Bronchial epithelial cell (primary cell): ENCODE measurements at places on chromosomes 5 and 9. TPM values are rescaled to one million over a fixed set of nuclear protein-coding genes. Genes with fewer than 3 reads are reported as not detected.

DNA sequence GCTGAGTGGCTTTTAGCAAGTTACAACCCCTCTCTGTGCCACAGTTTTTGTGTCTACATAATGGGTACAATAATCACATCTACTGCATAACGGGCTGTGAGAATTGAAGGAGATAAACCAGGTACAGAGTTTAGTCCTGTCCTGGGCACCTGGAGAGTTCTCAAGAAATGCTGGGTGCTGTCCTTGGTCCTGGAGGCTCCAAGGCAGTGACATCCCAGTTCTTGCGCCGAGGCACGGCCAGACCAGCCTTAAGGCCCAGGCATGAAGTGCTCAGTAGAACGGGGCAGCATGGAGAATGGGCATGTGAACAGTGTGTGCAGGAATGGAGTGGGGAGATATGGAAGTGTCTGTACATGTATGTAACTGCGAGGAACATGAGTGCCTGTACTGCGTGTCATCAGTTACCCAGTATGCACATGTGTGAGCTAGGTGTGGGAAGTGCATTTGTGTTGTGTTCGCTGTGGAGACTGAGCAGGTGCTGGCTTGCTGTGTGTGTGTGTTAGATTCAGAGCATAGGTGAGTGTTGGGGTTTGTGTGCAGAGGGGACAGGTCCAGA, 6.3 kb upstream of the UNC5A start:
- peak; percentile 35 for DNase-seq

DNA sequence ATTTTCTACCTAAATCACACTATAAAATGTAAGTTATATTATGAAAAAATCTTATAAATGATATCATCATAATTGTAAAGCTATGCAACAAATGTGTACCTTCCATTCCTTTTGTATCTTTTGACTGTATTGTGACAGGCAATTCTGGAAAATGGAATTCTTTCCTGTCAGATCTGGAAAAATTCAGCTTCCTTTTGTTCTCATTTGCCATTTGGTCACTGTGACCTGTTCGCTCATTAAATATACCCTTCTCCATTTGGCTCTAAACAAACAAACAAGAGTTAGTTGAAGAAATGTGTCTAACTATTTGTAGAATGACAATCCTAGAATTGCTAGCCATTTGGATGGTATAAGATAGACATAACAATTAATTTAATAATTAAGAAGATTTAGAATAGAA, 62.7 kb downstream of the CDKL3 start:
- DNase-seq, result no peak

DNA sequence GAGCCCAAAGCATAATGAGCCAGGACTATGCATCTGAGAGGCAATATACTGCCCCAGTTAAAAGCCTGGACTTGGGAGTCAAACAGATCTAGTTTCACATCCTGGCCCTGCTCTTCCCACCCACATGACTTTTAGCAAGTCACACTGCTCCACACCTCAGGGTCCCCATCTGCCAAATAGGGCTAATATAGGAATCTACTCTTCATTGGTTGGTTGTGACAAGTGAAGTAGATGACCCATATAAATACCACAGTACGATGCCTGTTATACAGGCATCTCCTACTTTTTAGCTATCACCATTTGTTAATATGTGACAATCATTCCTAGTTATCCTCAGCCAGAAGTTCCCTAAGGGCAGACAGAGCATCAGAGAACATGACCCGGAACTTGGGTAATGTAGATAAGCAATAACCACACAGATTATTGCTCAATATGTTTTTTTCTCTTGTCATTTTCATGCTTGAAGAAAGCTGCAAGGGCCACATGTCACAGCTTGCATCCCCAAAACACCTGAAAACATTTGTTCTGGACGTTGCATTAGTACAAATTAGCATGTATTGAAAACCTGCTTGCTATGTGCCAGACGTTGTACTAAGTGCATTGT, 20.4 kb downstream of the ADAM19 start:
- DNase-seq, result peak; percentile 30

- DNase-seq, result no peak
Observed at GRCh38 chr5:15707631-15708030, 207.7 kb downstream of the FBXL7 start.

DNA sequence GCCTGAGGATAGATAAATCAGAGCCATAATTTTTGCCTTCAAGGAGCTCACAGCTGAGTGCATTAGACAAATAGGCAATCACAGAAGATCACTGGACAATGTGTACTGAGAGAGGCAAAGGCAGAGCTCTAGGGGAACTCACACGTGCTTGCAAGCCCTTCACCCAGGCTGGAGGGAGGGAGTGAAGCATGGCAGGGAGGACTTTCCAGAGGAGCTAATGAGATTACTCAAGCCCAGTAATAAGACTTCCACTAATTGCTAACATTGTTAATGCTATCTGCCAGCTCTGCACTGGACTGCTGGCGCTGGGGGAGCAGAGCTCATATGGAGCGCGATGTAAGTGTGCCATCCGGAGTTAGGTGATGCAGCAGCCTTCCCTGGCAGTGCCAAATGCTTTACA, 408.4 kb downstream of the NTRK2 start:
- no peak for DNase-seq

DNA sequence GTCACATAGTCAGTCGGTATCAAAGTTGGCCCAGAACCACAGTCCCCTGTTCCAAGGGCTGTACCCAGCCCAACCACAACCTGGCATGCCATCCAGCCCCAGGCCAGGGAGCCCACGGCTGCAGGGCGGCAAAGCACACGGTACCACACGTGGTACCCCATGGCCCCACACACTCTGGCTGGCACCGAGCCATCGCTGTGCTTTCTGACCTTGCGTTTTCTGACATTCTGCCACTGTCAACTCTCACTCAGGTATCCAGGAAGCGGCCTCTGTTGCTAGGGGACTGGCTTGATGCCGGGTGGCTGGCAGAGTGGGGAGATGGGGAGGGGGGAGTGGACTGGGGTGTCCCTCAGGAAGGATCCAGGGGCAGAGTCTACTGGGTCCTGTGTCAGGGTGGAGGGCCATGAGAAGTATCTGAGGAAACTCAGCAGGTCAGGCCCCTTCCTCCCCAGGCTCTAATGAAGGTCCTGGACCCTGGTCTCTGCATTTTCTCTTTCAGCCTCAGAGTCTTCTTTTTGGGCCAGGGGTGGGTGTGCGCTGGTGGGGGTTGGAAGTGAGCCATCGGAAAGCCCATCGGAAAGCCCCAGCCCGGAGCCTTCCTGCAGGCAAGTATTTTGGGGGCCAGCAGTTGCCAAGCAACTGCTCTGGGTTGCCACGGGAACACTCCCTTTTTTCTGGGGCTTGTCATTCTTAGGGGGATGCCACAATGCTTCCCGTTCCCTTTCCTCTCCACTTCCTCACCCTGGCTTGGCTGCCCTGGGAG, 21.0 kb upstream of the RALGDS start:
- no peak for DNase-seq

DNA sequence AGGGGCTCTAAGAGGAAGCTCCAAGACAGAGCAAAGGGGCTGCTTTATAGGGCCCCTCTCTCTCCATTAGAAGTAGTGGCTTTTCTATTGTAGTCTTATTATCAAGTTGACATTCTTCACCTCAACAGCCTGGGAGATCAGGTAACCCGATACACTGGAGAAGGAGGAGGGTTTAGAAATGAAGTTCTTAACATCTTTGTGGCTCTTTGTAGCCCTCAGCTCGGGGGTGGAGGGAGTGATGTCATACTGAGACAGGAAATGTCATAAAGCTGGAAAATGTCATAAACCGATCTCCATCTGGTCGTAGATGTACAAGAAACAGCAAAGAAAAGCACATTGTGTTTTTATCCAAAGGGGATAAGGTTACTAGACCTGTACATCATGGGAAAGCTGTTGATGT, 17.9 kb downstream of the PDZD2 start:
- DNase-seq, result no peak

- DNase-seq, result no peak
Observed at GRCh38 chr5:45521067-45521466, 175.1 kb downstream of the HCN1 start.

The CDK5RAP2 gene
- total RNA-seq, result 16.8 and 30.2 TPM in 2 replicates

GRCh38 chr5:172616730-172617129, 24.3 kb upstream of the NEURL1B start:
- DNase-seq, result no peak

The PFN3 gene
- not detected in 2 replicates for total RNA-seq

The REEP2 gene
- total RNA-seq, result 2.4 and 4.5 TPM in 2 replicates

DNA sequence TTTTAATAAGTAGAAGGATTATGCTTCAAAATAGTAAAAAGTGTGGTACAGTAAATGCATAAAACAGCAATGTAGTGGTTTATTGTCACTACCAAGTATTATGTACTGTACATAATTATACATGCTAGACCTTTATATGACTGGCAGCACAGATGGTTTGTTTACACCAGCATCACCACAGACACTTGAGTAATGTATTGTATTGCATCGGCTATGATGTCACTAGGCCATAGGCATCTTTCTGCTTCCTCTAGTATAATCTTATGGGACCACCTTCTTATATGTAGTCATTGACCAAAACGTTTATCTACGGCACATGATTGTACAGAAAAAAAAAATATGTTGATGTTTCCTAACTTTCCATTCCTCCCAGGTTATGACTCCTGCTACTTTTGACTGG, 31.9 kb upstream of the SSBP2 start:
- peak; percentile 15 for DNase-seq

- DNase-seq, result peak; percentile 40
Observed at GRCh38 chr5:76305269-76305668, 97.8 kb upstream of the IQGAP2 start.

DNA sequence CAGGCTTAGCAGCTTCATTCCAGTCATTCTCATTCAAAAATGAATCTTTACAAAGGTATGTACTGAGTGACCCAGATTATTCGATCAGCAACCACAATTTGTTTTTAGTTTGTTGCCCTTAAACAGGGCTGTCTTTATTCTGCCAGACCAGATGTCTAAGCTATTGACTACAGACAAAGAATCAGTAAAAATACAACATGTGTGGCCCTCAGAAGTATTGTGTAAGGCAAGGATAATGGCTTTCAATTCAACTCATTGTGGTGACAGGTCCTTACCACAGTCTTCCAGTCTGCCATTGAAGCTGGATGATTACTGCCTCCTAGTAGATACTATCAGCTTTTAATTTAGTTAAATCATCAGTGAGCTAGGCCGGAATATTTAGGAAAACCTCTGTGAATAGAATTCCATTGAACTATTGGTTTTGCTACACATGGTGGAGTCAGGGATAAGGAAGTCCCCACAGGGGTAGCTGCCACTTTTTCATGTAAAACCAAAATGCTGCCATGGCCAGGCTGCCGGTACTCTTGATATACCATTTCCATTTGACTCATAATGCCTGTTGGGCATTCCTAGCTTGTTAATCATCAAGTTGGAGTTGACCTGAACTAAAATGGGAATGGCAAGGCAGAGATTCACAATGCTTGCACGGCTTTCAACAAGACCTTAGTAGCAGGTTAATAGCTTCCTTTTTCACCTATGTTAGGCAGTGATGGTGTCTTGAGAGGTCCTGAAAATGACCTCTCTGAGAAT, 175.6 kb downstream of the MEF2C start:
- peak; percentile 55 for DNase-seq

- no peak for DNase-seq
Observed at GRCh38 chr9:101121836-101122399, 93.4 kb downstream of the PLPPR1 start.

The STX17 gene
- 12.1 and 20.4 TPM in 2 replicates for total RNA-seq

The FRMD3 gene
- under 0.01 and 0.51 TPM in 2 replicates for total RNA-seq

DNA sequence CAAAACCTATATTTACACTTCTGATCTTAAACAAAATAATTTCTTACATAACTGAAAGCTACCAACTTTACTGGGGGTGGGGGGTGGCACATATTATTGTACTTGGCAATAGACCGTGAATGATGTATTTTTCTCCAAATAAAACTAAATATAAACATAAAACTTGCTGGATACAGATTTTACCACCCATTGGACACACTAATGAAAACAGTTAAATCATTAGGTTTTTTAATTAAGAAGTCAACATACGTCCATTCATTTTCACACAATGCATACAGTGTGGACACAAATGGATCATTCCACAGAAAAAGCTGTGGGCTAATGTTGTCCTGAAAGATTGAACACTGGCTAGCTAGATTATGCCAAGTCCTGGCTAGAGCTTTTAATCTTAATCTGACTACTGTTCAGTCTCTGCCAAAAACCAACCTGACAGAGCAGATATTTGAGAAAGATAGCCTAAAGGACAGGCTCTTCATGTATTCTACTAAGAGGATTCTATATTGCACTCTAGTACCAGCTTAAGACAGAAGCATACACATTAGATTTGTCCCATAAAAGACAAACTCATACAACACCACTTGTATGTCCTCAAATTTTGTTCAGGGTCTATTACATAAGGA, 118.1 kb downstream of the SIL1 start:
- no peak for DNase-seq

GRCh38 chr9:78533500-78533899, 236.6 kb downstream of the PSAT1 start:
- DNase-seq, result no peak

DNA sequence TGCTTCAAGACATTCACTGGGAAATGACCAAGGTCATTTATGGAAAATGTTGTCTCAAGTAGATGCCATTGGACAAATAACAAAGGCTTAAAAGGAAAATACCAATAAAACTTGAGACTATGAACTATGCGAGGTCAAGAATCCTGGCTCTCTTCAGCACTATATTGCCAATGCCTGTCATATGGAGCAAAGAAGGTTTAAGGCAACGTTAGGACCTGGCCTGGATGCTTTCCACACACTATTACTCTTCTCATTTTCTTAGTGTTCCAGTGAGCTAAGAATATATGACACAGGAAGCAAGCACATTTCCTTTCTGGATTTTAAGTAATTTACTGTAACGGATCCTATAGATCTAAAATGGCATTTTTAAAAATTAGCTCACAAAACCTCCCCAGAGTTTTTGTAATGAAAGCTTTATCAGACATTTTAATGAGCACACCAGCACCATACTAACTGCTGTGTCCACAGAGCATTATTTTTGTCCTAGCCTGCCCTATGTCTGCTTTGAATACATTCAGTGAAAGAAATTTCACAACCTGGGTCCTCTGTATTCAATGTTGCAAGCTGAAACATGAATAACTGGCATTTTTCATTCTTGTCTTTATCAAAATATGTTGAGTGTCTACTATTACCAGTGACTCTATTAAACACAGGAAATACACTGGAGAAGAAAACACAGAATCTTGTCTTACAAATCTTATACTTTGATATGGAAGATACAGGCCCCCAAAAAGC, 315.6 kb downstream of the CETN3 start:
- peak; percentile 95 for DNase-seq
